Right renal pelvis (tissue), 4 donors: ENCODE measurements at places on chromosomes 6 and 20. TPM values are rescaled to one million over a fixed set of nuclear protein-coding genes. Genes with fewer than 3 reads are reported as not detected.

DNA sequence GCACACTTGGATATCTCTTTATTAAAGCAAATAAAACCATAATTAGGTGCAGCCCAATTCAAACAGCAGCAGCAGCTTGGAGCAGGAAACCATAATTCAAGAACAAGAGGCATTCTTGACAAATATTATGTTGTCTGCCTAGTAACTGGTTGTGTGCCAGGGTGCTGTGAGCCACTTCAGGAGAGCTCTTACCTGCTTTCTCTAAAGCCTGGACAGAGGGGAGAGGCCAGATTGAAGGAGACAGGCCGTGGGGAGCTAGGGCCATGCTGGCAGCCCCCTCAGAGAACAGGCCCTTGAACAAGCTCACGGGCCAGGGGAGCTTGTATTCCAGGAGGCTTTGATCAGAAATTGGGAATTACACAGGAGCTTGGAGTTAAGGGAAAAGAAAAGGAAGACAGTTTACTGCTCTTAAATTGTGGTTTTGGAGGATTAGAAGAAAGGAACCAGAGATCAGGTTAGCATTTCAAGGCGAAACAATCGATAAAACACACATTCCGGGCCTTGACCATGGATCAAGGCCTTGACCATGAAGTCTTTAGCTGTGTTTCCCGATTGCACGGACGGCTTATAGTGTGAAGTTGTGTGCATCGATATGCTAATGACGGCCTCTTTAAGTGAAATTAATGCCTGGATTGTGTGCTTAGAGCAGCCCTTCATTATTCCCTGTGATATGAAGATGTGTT, 69.8 kb upstream of the NKX2-2 start:
- no peak for DNase-seq

- no peak for DNase-seq
Measured at GRCh38 chr20:50577175-50578018, 67.2 kb downstream of the PTPN1 start.

DNA sequence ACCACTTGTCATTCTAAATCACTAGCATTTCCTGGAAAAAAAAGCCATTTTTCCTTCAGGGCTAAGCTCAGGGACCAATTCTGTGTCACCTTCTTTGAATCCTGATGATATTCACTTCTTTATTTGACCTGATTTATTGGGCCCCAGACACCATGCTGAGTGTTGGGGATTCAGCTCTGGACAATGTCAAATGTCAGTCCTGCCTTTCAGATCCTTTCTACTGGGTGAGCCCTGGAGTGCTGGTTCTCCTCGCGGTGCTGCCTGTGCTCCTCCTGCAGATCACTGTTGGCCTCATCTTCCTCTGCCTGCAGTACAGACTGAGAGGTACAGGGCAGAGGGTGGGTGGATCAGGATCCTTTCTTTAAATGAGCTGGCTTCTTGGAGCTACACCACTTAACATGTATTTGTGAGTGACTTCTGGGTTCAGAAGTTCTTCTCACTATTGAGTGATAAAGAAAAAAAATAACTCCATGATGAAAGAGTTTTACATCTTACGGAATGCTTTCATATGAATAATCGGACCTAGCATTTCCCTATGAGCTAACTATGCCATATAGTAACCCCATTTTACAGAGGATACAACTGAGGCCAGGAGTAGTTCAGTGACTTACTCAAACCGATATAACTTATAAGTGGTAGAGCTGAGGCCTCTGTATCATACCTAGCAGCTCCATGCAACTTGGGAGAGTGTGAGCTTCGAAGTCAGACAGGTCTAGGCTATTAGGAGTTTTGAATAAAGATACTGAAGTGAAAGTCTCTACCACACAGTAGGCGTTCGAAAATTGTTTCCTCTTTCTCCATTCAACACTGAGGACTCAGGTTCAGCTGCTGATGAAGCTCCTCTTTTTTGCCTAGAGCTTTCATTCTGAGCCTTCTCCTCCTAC, 9.3 kb downstream of the MOG start:
- no peak for DNase-seq

The UST gene
- 12.6 TPM for polyA plus RNA-seq

DNA sequence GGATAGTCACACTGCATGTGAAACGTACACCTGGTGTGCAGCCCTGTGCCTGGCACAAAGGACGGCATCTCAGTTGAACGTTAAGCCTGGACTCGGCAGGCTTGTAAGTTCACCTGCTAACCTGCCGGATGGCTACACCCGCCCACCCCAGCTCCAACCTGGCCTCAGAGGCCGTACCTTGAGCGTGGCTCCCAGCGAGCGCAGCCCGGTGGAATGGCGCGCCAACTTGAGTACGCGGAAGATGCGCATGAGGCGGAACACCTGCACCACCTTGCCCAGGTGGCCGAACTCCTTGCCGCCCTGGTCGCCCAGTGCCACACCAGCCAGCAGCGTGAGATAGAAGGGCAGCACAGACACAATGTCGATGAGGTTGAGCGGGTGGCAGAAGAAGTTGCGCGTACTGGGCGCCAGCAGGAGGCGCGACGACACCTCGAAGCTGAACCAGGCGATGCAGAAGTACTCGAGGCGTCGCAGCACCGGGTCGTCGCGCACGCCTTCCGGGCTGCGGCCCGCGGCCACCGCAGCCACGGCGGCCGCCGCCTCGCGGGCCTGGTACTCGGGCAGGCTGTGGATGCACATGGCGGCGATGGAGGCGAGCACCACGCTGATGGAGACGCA, 3.3 kb downstream of the KCNS1 start:
- DNase-seq: peak; percentile 25

GRCh38 chr6:17343215-17343614, 50.2 kb upstream of the CAP2 start:
- DNase-seq: no peak

- no peak for DNase-seq
Measured at GRCh38 chr6:167797011-167797471, 29.7 kb upstream of the AFDN start.

The HFE gene
- 6.2 TPM for polyA plus RNA-seq

The PDYN gene
- polyA plus RNA-seq: 0.30 TPM

DNA sequence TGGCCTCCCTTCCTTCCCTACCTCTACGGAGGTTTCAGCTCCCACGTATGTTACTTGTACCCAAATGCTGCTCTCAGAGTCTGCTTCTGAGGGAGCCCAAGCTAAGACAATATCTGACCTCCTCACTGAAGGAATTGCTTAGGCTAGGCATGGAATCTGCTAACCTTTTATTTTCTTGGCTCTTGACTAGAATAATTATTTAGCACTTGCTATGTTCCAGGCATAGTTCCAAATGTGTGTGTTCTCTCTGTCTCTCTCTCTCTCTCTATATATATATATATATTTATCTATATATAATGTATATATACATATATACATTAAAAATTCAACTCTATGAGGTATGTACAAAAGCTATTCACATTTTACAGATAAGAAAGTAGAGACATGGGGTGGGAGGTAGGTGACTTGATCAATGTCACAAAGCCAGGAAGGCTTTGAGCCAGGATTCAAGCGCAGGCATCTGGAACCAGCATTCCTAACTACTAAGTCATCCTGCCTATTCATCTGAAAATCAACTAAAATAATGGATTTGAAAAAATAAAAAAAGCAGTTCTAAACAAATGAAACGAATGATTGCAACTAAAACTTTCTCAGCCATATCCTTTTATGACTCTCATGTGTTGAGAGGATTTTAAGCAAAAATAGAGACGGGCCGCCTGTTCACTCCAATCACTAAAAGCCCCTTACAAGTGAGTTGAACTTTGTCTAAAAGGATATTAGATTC, 189.7 kb upstream of the JAG1 start:
- no peak for DNase-seq

The MRAP2 gene
- 2.7 TPM for polyA plus RNA-seq

The ZBTB24 gene
- 15.3 TPM for polyA plus RNA-seq

- peak; percentile 56 for DNase-seq
Measured at GRCh38 chr20:4014031-4014474, 1.3 kb downstream of the RNF24 start.

GRCh38 chr20:53331151-53331973, 262.3 kb downstream of the ZNF217 start:
- no peak for DNase-seq

DNA sequence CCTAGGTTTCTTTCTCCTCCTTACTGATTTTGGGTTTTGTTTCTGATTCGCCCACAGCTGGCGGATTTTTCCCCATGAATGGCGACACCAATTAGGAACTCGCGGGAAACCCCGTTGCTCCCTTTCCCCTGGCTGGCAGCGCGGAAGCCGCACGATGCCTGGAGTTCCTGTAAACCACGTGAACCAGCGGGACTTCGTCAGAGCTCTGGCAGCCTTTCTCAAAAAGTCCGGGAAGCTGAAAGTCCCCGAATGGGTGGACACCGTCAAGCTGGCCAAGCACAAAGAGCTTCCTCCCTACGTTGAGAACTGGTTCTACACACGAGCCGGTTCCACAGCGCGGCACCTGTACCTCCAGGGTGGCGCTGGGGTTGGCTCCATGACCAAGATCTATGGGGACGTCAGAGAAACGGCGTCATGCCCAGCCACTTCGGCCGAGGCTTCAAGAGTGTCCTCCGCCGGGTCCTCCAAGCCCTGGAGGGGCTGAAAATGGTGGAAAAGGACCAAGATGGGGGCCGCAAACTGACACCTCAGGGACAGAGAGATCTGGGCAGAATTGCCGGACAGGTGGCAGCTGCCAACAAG, 3.2 kb upstream of the SEC23B start:
- DNase-seq: no peak

The IP6K3 gene
- 1.3 TPM for polyA plus RNA-seq

- peak; percentile 1 for DNase-seq
Measured at GRCh38 chr20:2402271-2402980, 21.7 kb downstream of the TGM6 start.

GRCh38 chr6:46174904-46175303, 4.1 kb upstream of the ENPP5 start:
- no peak for DNase-seq

- DNase-seq: no peak
Measured at GRCh38 chr20:63619505-63619904, 7.4 kb downstream of the GMEB2 start.

- DNase-seq: no peak
Measured at GRCh38 chr6:16690608-16691142, 70.6 kb downstream of the ATXN1 start.

The EYS gene
- polyA plus RNA-seq: 0.77 TPM

GRCh38 chr6:16582446-16583143, 178.7 kb downstream of the ATXN1 start:
- DNase-seq: no peak

The STMND1 gene
- polyA plus RNA-seq: 0.10 TPM

GRCh38 chr6:160420969-160421556, 72.9 kb downstream of the SLC22A3 start:
- no peak for DNase-seq

- no peak for DNase-seq
Measured at GRCh38 chr6:2940851-2941250, 30.5 kb downstream of the SERPINB6 start.

The ZFAND3 gene
- polyA plus RNA-seq: 177 TPM

The DNAAF9 gene
- 27.1 TPM for polyA plus RNA-seq

The MAK gene
- polyA plus RNA-seq: 1.6 TPM

DNA sequence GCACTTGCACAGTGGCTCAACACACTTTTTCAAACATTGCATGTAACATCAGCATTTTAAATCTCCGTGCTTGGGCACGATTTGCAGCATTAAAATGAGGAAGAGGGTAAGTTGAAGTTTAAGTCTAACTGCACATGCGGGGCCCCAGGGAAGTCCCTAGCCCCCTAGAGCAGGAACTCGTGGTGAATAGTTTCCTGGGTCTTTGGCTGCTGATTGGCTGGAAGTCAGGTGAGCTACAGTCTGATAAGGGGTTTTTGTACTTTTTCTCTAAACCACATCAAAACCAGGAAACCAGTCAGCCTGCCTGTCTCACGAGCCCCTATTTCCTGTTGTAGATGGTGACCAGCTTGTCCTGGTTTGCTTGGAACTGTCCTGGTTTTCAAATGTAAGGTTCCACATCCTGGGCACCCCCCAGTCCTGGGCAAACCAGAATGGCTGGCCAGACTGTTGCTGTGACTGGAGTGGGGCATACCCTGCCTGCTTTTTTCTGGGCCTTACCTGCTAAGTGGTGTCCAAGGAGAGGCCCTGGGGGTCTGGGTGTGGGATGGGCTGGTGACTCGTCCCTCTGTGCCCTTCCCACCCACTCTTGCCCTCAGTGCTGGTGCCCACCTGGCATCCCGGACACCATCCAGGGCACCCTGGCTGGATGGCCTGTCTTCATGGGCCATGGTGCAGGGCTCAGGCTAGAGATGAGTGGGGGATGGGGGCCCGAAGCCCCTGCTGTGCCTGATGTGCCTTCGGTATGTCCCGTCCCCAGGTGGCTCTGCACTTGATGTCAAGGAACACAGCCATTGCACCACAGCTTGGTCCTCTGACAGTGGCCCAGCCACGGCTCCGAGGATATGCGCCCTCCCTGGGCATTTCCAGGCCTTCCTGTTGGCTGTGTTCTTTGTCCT, 31.8 kb downstream of the SUN5 start:
- no peak for DNase-seq

The BAG2 gene
- 6.9 TPM for polyA plus RNA-seq

DNA sequence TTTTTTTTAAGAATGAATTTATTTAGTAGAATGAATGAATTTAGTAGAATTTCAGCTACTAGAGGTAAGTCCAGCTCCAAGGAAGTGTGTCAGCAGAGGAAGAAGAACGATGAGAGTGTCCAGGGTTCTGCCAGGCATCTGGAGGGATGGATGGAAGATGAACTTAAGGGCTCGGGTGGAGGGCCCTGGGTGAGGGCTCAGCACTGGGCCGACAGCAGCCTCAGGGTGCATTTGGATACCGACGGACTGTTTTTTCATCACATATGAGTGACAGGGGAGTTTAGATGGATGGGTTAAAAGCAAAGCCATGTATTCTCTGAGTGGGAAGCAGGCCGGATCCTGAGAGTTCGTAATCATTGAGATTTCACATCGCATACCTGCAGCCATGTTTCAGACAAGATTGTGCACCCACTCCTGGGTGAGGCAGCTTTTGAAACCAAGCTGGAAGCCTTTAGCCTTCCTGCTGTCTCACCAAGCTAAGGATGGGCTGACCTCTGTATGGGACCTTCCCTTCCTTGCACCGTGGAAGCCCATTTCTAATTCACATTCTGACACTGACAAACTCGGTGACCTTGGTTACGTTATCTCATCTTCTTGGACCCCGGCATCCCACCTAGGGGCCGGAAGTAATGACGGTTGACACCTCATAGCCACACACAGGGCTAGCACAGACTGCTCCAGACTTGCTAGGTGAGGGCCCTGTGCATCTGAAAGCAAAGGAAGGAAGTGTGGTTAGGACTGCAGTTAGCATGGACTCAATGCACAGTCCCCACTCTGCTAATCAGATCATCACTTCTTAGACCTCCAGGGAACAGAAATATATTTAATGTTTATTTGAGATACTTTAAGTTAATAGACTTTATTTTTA, 228.5 kb downstream of the SLC24A3 start:
- no peak for DNase-seq

DNA sequence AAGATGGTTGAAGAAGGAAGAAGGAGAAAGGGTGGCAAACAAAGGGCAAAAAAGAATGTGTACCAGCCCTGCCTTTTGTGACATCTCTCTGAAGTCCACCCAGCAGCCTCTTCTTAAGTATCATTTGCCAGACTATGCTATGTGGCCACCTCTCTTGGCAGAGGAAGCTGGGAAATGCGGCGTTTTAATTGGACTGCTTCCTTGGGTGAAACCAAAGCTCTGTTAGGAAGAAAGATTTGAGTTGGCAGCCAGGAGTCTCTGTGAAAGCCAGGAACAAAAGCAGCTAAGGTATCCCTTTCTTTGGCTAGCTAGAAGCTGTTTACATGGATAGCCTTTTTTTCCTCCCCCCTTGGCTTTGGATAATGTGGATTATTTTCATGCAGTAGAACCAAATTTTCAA, 67.5 kb upstream of the GTSF1L start:
- no peak for DNase-seq
